Activated T-helper 1 cell treated with anti-CD3 and anti-CD28 coated beads, Interleukin-2, amount 50 U/mL, for 16 hours (primary cell): ENCODE measurements at places on chromosomes 6 and 20.

- DNase-seq = no peak
These were observed 3.0 kb upstream of the NCOA7 start for GRCh38 chr6:125787791-125788190.

DNA sequence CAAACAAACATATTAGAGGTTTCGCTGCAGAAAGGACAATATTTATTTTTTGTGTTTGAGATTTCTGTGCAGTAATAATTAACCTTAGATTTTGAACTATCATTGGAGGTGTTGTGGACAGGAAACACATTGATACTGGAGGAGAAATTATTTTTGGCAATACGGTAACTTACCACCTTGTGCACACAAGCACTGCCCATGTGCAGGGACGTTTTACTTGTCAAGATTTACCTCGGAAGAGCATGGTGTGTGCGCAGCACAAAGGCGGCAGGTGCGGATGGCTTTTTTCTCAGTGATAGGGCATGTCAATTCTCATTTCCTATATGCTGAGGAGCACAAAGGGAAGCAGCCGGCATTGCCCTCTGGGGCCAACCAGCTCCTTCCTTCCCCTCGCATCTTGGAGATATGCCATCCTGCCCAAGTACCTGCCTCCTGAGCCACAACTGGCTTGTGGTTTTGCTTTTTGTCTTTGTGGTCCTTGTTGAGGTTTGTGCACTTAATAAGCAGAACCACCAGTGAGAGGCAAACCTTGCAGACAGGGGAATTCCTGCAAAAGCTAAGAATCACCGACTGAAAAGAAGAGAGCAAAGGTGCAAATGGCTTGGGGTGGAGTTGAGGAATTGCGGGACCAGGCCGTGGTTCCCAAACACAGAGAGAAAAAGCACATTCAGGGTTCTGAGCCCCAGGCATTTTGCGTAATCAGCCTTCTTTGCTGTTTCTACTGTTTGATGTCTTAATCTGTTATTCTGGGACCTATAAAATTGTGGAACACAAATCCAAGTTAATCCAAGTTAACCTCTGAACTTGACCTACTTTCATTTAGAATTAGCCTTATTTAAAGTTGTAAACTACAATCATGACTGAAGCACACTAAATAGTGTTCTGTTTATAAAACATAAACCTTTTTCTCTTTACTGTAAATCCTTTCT lies 21.9 kb downstream of the SAMD5 start:
- no peak for DNase-seq

GRCh38 chr6:51303338-51303737 lies 484.7 kb downstream of the TFAP2B start:
- no peak for DNase-seq

DNA sequence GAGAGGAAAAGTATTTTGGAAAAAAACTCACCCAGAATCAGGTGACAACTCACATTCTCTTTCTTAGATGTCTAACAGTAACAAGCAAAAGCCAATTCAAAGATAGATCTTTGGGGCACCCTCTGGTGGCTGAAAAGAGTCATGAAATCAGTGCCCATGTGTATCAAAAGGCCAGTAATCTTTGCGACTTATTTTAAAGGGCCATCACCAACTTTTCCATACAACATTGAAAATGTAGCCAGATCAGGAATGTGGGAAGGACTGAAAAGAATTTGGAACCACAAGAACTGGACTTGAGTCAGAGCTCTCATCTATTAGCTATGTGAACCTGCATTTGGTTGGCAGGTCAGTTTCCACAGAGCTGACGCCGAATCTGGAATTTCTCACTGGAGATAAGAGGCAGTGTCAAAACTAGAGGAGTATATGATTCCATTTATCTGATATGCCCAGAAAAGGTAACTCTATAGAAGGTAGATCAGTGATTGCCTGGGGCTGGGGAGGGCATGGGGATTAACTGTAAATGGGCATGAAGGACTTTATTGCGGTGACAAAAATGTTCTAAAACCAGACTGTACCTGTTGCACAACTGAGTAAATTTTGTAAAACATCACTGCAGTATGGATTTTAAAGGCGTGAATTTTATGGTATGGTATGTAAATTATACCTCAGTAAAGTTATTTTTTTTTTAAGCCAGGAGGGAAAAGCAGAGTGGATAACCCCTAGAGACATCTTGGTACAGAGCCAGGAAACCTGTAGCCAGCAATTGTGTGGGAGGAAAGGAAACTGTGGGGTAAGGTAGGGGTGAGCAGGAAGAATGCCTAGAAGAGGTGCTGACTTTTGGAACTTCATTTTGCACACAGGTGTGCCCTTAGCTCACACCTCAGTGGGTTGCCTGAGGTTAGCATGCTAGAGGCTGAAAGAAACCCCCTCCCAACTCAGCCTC lies 117.1 kb upstream of the ASF1A start:
- peak; percentile 35 for DNase-seq

GRCh38 chr6:54846857-54847674 lies 495 bp downstream of the FAM83B start:
- no peak for DNase-seq

DNA sequence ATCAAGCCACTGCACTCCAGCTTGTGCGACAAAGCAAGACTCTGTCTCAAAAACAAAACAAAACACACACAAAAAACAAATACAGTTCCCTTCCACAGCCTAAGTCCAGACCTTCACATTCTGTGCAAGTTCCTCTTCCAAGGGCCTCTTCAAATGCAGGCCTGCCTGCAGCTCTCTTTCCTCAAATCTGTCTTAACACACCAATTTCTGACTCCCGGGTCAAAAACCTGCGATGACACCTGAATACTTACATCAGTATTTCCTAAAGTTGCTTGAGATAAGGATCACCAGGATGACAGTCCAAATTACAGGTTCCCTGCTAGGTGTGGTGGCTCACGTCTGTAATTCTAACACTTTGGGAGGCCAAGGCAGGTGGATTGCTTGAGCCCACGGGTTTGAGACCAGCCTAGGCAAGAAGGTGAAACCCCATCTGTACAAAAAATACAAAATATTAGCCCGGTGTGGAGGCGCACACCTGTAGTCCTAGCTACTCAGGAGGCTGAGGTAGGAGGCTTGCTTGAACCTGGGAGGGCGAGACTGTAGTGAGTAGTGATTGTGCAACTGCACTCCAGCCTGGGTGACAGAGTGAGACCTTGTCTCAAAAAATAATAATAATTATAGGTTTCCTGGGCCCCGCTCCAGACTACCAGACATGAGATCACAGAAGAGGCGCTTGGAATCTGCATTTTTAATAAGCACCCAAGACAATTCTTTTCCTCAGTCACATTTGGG lies 8.8 kb upstream of the PARD6B start:
- no peak for DNase-seq

DNA sequence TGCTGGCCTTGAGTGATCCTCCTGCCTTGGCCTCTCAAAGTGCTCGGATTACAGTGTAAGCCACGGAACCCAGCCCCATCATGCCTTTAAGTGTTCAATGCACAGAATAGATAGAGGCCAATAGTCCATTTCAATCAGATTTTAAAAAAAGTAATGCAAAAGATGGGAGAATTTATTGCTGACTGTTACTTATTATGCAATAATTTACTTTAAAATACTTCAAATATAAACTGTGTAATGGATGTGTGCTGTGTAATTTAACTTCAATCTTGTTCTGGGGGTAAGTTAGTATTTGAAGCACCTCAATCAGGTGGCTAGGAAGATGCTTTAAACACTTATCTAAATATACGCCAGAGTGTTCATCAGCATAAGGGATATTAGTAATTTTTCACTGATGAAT lies 51.7 kb upstream of the BCLAF1 start:
- DNase-seq = no peak

GRCh38 chr6:18420328-18420727 lies 33.2 kb downstream of the RNF144B start:
- no peak for DNase-seq

DNA sequence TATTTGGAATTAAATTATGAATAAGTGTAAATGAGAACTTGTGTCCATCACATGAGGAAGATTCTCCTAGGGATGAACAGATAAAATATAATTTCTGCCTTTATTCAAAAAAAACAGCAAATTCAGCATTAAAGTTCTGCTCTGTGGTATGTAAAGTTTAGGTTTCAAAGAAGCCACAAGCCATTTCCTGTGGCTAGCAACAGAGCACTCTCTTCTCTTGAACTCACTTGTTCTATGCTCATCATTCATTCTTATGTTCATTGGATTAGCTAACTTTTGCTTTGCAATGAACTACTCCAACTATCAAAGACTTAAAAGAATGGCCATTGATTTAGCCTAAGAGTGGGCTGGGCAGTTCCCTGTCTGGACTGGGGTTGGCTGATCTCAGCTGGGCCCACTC lies 20.8 kb upstream of the SNRPB2 start:
- DNase-seq = no peak

DNA sequence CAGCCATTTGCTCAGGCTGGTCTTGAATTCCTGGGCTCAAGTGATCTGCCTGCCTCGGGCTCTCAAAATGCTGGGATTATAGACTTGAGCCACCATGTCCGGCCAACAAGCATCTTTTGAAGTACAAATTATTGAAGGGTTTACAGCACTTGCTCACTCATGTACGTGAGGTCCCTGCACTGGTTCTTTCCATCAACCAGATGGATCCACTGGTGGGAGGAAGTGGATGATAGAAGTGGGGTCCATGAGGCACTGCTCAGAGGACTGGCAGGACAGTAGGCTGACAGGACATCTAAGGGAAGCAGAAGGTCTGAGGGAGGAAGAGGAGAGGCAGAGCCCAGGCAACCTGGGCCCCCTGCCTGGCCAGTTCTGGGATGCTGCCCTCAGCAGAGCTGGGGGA lies 109.2 kb upstream of the NXT1 start:
- no peak for DNase-seq
